ENCODE measurements at places on chromosomes 4 and X.

DNA sequence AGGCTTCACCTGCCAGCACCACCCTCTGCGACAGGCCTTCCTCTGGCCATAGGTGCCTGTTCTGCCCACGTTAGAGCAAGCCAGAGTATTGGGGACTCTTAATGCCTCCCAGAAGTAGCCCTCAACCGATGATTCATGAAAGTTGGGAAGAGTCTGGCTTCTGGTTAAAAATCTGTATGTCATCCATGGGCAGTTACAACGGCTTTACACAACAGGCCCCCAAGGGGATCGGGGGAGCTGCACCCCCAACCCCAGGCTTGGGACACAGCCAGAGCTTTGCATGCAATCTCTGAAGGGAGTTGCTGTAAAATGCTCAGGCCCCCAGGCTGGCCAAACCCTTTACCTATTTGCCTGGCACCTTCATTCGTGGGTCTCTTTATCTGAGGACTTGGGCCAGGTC, 5.4 kb upstream of the CYTL1 start:
- DNase-seq, result peak; percentile 41

DNA sequence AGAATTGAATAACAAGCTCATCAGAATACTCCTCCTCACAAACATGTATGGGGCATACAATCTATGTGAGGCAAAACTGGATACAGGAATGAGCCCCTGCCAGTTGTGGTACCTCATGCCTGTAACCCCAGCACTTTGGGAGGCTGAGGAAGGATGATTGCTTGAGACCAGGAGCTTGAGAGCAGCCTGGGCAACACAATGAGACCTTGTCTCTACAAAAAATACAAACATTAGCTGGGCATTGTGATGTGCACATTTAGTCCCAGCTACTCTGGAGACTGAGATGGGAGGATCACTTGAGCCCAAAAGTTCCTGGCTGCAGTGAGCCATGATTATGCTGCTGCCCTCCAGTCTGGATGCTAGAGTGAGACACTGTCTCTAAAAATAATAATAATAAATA, 611.0 kb downstream of the NLGN4X start:
- no peak for DNase-seq

DNA sequence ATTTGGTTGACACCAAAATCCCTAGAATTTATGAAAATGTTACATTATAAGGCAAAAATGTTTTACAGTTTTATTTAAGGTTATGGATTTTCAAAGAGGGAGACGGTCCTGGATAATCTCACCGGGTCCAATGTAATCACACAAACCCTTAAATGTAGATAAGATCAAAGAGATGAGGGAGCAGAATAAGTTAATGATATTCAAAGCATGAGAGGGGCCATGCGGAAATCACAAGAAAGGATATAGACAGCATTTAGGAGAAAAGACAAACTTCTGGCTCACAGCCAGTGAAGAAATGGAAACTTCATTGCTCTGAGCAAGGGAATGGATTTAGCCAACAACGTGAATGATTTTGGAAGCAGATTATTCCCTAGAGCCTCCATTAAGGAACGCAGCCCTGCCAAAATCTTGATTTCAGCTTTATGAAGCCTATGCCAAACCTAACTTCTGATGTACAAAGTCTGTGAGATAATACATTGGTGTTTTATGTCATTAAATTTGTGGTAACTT, 684.4 kb upstream of the GNPDA2 start:
- no peak for DNase-seq

DNA sequence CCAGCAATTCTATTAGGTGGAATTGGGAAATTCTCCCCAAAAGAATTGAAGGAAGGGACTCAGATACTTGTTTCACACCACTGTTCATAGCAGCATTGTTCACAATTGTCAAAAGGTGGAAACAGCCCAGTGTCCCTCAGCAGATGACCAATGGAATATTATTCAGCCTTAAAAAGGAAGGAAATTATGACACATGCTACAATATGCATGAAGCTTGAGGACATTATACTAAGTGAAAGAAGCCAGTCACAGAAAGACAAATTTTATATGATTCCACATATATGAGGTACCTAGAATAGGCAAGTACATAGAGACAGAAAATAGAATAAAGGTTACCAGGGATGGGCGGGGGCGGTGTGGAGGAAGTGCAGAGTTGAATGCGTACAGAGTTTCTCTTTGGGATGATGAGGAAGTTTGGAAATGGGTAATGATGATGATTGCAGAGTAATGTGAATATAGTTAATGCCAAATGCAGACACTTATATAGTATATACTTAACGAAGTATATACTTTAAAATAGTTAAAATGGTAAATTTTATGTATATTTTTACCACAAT, 29.6 kb downstream of the DOCK11 start:
- DNase-seq, result no peak

DNA sequence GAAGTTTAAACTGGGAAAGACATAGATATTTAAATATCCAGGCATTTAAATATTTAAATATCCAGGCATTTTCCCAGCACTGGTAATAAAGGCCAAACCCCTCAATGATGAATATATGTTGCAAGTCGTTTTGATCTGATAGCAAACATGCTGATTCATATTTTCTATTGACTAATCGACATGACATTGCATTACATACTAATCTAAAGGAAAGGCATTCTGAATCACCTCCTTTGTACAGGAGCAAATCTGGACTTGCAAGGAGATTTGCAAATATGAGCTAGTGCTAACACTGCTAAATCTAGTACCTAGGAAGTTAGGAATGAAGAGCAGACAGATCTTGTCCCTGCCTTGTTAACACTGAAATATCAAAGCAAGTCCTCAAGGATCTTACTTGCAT, 207.3 kb downstream of the SLC7A11 start:
- peak; percentile 80 for DNase-seq

DNA sequence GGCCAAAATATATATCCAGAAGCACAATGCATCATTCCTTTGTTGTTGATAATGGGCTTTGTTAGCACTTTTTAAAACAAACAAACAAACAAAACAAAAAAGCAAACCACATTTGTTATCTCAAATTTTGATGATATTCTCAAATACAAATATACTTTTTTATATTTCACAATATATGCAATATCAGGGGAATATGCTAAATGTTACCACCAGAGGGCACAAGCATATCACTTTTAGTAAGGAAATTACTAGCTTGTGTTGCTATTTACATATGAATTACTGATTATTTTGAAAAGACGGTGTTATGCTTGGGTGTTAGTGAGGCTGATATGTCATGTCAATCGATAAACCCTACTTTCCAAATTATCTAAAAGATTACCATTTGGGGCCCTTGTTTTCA, 29.1 kb downstream of the RIPPLY1 start:
- DNase-seq, result no peak

GRCh38 chrX:131746491-131746968, 202.7 kb downstream of the OR13H1 start:
- DNase-seq, result no peak

DNA sequence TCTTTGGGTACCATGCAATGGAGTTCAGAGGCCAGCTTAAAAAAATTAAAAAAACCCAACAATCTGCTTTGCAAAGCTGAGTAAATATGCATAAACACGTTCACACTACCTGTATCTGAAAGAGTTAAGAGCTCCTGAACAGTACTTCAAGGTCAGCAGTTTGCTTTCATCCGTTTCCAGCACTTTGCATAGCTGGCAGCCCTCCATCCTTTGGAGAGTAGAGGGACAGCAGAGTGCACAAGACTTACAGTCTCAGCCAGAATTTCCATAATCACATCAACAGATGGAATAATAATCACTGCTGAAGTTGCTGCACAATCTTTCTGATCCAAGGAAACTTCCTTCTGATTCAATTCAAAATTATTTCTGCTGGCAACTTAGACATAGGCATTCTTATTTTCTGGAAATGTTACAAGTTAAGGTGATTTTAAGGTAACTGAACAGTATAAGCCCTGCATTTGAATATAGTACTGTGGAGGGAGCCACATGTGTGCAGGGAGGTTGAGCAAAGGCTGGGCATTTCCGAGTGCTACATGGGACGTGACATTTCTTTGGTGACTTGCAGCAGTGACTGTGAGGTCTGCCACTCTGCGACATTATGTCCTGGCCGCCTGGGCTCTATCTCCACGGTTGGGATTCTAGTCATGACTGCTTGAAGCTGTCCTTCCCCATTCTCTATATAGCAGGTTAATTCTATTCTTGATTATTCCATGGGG, 73.5 kb upstream of the EMCN start:
- peak; percentile 0 for DNase-seq

GRCh38 chr4:153464068-153464467, 2.1 kb upstream of the TMEM131L start:
- DNase-seq, result no peak

Data from fibroblast of upper back skin (primary cell).